ENCODE measurements at places on chromosomes 5 and 9.

GRCh38 chr5:168342151-168342825 is 50.8 kb downstream of the WWC1 start:
- DNase-seq, result no peak

- DNase-seq, result no peak
Measured at GRCh38 chr5:156178117-156178516, 148.8 kb upstream of the SGCD start.

GRCh38 chr5:151612689-151613427 is 21.7 kb upstream of the FAT2 start:
- DNase-seq, result no peak

- DNase-seq, result no peak
Measured at GRCh38 chr5:123809594-123810221, 297.7 kb downstream of the CSNK1G3 start.

- no peak for DNase-seq
Measured at GRCh38 chr9:75164573-75164972, 76.3 kb downstream of the OSTF1 start.

GRCh38 chr5:112886975-112887374 is 25.9 kb downstream of the SRP19 start:
- DNase-seq, result no peak

GRCh38 chr5:174327317-174327864 is 281.9 kb downstream of the NSG2 start:
- peak; percentile 81 for DNase-seq

DNA sequence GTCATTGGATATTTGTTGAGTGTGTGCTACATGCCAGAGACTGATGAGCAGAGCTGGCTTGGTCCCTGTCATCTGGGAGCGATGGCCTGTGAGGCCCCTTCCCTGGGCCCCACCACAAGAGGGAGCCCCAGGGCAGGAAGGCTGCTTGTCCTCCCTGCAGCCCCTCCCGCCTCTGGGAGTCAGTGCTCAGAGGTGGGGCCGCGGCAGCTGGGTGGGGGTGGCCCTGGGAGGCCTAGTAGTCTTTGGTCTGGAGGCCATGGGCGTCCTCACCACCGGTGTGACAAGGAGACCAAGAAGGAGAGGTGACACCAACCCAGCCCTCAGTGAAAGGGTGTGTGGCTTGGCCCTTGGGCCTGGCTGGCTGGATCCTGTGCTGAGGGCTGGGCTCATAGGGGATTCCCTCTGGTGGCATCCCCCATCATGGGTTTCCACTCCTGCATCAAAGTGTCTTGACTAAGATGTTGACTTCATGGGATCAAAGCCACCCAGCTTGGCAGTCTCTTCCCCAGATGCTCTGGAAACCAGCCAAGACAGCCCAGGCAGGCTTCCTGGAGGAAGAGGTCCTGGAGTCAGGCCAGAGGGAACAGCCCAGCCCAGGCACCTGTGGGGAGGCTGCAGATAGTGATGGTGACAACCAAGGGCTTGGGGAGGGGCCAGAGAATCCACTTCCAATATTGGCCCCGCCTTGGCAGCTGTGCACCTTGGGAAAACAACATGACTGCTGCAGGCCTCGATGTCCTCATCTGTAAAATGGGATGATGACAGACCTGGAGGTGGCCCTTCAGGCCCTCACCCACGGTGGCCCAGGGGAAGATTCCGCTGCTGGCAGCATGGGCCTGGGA is 166.7 kb downstream of the GAPVD1 start:
- peak; percentile 23 for DNase-seq

GRCh38 chr5:75239681-75240080 is 3.0 kb upstream of the ANKRD31 start:
- no peak for DNase-seq

- no peak for DNase-seq
Measured at GRCh38 chr9:136004712-136005111, 43.5 kb upstream of the UBAC1 start.

DNA sequence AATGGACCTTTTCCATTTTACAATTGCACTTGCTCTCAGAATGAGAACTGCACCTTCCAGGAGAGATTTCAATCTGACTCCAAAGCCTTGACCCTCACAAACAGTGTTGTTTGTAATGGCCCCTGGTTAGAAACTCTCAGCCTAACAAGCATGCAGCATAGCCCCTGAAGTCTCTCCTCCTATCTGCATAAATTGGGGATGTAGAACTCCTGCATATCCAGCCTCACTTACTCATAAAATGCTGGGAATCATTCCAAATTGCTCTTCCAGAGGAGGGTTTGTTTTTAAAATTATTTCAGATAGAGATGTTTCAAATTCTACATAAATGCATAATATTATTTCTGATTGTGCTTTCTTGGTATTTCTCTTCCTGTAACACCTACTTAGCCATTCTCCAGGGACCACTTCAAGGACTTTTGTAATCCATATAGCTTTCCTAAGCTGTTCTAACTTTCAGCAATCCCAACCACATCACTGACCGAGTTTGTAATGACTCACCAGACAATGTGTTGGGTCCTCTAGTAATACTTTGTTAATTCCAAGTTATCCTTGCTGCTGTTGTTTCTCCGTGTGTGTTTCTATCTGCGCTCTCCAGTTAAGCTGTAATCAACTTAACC is 143.8 kb upstream of the CCDC152 start:
- DNase-seq, result no peak

- peak; percentile 87 for DNase-seq
Measured at GRCh38 chr9:87479801-87480201, 17.9 kb upstream of the DAPK1 start.

GRCh38 chr9:87357600-87357999 is 140.1 kb upstream of the DAPK1 start:
- no peak for DNase-seq

- DNase-seq, result no peak
Measured at GRCh38 chr5:172668594-172669071, 27.6 kb downstream of the NEURL1B start.

- no peak for DNase-seq
Measured at GRCh38 chr5:1185629-1186350, 15.6 kb upstream of the SLC6A19 start.

DNA sequence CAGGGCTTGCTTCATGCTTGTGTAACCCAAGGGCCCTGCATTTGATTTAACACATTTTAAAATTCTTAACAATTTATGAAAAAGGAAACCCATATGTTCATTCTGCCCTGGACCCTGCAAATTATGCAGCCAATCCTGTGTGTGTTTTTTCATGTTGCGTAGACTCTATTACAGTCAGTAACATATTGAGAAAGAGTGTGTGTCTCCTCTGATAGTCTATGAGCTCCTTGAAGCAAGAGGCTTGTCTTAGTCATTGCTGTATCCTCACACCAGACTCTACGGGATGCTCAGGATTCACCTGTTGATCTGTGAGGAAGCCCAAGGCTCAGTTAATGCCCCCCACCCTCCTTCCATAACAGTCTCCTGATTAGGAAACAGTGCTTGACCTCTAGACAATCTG is 177.3 kb upstream of the DMAC1 start:
- no peak for DNase-seq

DNA sequence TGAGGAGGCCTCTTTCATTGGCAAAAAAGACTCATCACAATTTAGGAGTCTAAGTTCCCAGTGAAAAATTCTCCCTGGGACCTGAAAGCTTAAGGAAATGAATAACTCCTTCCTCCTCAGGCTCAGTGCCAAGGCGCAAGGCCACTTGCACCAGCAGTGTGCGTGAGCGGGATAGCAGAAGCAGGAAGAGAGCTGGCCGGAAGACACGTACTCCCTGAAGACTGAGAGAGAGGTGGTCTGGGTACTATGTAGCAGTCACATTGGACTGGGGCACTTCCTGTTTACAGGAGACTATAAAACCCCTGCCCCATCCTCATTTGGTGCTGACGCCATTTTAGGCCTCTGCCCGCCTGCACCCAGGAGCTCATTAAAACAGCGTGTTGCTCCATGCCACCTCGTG is 66.3 kb upstream of the IL33 start:
- DNase-seq, result no peak

DNA sequence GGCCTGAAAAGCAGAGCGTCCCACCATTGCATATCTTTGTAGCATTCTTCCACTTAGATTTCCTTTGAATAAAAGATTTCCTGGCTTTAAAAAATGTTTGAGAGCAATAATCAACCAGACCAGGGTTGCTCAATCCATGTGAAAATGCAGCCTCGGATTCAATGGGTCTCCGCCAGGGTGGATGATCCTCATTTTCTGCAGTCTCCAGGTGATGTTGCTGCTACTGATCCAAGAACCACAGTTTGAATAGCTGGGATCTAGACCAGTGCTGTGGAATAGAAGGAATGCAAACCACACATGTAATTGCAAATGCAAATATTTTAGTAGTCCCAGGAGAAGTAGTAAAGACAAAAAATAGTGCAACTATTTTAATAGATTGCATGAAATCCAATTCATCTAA is 317.6 kb downstream of the IRX1 start:
- no peak for DNase-seq

DNA sequence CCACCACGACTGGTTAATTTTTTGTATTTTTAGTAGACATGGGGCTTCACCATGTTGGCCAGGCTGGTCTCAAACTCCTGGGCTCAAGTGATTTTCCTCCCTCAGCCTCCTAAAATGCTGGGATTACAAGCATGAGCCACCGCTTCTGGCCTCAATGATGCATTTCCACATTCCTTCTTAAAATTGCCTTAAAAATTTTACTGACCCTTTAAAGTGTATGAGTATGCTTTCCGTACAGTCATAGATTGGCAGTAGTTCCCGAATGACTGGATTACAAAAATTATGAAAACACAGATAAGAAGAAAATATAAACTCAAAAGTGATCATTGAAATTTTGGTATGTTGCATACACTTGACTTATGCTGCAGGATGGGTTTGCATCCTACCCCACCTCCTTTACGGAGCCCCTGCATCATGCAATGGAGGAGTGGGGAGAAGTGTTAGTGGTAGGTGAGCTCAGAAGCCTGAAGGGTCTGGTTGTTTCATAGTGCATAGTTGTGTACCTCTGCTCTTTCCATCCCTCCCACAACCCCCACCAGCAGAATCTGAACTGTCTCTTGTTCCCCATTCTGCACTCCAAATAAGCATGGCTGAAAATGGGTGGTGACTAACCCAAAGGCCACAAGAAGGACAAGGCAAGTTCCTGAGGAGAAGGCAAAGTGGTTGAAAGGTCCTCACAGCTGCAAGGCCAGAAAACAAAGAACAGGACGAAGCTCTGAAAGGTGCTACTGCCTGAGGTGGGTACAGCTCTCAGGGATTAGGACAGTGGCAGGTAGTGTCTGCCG is 26.8 kb downstream of the ANKRD55 start:
- DNase-seq, result peak; percentile 69

- no peak for DNase-seq
Measured at GRCh38 chr5:76821136-76821535, 2.3 kb downstream of the F2RL1 start.

- peak; percentile 32 for DNase-seq
Measured at GRCh38 chr5:139636975-139637408, 11.2 kb upstream of the CXXC5 start.

GRCh38 chr5:59489551-59489950 is 404.0 kb downstream of the PDE4D start:
- DNase-seq, result no peak

DNA sequence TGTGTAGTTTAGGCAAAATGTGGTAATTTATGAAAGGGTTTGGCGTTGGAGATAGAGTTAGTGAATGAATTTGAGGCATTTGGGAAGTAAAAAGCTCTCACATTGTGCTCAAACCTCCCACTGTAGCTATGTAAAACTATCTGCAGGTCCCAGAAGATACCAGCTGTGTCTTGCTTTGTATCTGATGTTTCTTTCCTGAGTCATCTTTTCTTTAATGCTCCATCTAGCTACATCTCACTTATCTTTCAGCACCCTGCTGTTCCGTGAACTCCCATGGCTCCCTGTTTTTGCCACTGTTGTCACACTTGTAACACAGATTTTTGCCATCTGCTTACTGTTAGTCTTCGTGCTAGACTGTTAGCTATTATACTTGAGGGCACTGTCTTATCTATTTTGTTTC is 253.1 kb downstream of the NPR3 start:
- DNase-seq, result no peak

- DNase-seq, result no peak
Measured at GRCh38 chr9:104118916-104119315, 24.8 kb downstream of the SMC2 start.

- DNase-seq, result no peak
Measured at GRCh38 chr5:65010841-65011240, 242.1 kb downstream of the CWC27 start.

DNA sequence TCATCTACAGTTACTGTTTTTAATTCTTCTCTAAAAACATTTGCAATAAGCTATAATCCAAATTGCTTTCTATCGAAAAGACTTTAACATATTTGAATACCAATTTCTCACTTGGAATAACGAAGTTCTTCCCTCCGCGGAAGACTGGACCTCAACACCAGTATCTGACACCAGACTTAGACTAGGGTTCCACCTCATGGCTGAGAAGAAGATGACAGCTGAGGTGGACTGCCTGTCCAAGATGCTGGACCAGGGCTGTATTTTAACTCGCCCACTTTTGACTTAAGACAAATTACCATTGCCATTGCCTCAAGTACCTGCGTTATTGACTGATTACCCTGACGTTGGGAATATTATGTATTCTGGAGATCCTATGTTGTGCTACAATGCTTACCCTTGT is 34.1 kb downstream of the ZMAT2 start:
- DNase-seq, result no peak

GRCh38 chr9:94033383-94033782 is 50.9 kb upstream of the PTPDC1 start:
- peak; percentile 9 for DNase-seq

DNA sequence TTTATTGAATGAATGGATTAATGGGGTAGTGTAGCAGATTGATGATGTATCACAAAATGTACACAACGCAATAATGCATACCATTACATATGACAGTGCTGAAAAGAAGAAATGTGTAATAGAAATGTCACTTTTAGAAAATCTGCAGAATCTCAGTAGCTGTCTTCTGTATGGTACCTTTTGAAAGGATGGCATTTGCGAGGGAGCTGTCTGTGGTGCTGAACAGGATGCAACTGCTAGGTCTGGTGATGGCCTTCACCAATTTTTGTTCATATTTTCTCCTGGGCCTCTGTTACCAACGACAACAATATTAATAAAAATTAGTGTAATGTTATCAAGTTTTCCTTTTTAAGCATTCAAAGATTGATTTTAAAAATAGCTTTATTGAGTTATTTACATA is 36.2 kb upstream of the OTULIN start:
- peak; percentile 59 for DNase-seq

- no peak for DNase-seq
Measured at GRCh38 chr5:66708368-66708767, 112.2 kb downstream of the MAST4 start.

DNA sequence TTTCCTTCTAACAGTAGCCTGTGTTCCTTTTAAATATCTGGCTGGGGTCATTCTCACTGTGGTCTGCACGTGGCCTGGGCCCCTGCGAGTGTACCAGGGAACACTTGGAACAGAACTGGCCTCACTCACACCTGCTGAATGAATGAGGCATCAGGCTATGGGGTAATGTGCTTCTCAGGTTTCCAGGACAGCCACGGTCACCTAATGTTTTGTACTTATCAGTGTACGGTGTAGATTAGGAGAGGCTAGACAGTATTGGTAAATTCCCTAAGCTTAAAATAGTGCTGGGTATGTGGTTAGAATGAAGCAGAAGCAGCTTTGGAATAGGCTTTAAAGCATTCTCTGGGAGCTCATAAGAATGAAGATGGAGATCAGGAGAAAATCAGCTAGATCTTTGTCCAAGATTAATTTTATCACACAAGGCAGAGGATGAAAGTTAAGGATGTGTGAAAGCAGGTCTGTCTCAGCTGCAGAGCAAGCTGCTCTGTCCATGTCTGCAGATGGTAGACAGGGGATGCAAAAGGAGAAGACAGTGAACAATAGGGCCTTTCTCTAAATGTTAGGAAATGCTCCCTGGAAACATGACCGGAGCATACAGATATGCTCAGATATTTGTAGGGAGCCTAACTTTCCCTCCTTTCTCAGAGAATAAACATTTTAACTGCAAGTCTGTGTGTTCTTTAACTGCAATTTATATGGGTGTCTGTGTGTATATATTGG is 267.5 kb downstream of the NR3C1 start:
- no peak for DNase-seq
